ENCODE measurements at places on chromosomes 5 and 9.

GRCh38 chr5:80159133-80159815, 96.6 kb downstream of the SERINC5 start:
- no peak for DNase-seq

DNA sequence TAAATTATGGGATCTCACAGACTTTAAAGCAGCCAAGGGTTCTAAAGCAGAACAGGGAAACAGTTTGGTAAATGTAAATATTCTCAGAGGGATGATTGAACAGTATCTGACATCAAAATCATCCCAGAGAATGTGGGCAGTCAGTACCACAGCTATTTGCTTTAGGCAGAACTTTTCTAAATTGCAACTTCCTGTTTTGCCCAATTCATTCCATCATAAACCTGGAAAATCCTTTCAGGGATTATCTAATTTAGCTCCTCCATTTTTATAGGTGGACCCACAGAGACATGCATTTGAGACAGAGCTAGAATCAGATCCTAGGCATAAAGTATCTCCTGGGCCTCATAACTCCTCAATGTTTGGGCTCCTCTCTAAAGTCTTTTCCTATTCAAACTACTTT, 12.4 kb downstream of the NR6A1 start:
- DNase-seq: no peak

DNA sequence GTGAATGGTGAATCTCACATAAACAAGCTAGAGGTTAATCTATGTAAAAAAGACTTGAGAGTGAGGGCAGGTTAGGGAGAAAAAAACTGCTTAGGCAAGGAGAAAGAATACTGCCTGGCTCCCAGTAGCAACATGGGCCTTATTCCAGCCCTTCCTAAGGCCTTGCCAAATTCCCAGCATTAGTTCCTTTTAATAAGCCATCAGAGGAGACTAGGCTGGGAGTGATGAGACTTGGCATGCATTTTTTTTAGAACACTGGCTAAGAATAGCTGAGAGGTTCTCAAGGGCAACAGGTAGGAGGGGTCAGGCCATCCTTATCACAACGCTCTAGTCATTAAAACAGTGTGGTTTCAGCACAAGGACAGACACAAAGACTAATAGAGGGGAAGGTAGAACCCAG, 20.9 kb upstream of the ZBTB43 start:
- no peak for DNase-seq

GRCh38 chr5:79663212-79663611, 26.4 kb upstream of the CMYA5 start:
- no peak for DNase-seq

GRCh38 chr9:123568691-123569688, 213.0 kb downstream of the CRB2 start:
- DNase-seq: no peak

All from D721Med (cell line).